ENCODE measurements at places on chromosomes 5 and 9. TPM values are rescaled to one million over a fixed set of nuclear protein-coding genes. Genes with fewer than 3 reads are reported as not detected.

- DNase-seq = no peak
- no peak overlapping the region for H3K27ac ChIP-seq
- H3K4me1 ChIP-seq = peaks cover 3% of the 10 kb centered on the region
- no peak overlapping the region for H3K4me3 ChIP-seq
Measured at GRCh38 chr5:1227667-1228066, 2.5 kb downstream of the SLC6A18 start.

DNA sequence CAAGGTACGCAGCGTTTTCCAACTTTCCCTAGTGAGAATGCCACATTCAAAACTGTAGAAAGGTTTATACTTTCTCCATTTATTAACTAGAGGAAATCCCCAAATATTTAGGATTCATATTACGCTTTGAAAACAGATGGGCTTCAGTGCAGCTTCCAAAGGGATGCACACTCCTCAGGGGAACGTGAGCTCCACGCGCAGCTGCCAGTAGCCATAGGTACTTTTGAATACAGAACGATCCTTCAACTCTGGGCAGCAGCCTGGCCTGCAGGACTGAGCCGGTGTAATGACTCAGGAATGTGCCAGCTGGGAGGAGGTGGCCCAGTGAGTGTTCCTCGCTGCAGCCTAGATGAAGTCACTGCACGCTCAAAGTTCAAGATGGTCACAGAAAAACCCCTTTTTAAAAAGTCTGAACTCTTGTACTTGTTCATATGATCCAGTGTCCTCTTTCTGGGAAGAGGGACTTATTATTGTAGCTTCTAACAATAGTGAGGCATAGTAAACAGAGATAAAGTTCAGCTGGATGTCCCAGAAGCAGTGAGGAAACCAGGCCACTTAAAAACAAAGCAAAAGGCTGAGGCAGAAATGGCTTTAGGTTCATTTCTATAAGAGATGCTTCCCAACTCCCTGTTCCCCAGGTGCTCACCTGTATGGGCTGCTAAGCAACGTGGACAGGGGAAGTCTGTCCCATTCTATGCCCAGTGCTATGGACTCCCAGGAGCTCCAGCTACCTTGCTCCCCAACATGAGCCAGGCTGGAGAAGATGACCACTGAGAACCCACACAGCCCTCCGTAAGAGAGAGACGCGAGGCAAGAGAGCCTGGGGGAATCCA is 130.0 kb downstream of the LHFPL2 start:
- H3K27ac ChIP-seq = no peak overlapping the region
- DNase-seq = no peak
- H3K4me1 ChIP-seq = peaks cover 24% of the 10 kb centered on the region
- no peak overlapping the region for H3K4me3 ChIP-seq
- H3K27me3 ChIP-seq = no peaks in the 10 kb centered on the region

- no peaks in the 10 kb centered on the region for H3K27me3 ChIP-seq
- no peak for DNase-seq
- H3K27ac ChIP-seq = no peak overlapping the region
- H3K36me3 ChIP-seq = no peaks in the 10 kb centered on the region
- H3K4me1 ChIP-seq = no peaks in the 10 kb centered on the region
Measured at GRCh38 chr9:99040911-99041582, 63.9 kb upstream of the TGFBR1 start.

GRCh38 chr5:116626945-116627679 is 52.5 kb upstream of the SEMA6A start:
- no peak overlapping the region for H3K4me3 ChIP-seq
- H3K4me1 ChIP-seq = no peaks in the 10 kb centered on the region
- H3K27ac ChIP-seq = no peak overlapping the region
- DNase-seq = no peak

DNA sequence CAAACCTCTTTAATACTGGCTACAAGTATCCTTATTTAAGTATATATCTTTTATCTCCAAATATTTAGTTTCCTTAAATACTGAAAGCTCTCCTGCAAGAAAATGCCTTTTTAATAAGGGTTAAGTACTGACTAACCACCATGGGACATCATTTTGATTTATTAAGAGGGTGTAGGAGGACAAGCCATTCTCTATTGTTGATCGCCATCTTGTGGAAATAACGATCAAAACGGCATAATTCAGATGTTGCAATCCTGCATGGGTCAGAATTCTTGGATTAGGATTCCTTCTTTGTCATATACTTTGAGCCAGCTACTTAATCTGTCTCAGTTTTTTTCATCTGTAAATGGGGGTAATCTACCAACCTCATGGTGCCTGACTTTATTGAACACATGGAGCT is 28.7 kb upstream of the C5orf46 start:
- H3K4me3 ChIP-seq = no peak overlapping the region
- peak; percentile 39 for DNase-seq
- no peak overlapping the region for H3K27ac ChIP-seq

DNA sequence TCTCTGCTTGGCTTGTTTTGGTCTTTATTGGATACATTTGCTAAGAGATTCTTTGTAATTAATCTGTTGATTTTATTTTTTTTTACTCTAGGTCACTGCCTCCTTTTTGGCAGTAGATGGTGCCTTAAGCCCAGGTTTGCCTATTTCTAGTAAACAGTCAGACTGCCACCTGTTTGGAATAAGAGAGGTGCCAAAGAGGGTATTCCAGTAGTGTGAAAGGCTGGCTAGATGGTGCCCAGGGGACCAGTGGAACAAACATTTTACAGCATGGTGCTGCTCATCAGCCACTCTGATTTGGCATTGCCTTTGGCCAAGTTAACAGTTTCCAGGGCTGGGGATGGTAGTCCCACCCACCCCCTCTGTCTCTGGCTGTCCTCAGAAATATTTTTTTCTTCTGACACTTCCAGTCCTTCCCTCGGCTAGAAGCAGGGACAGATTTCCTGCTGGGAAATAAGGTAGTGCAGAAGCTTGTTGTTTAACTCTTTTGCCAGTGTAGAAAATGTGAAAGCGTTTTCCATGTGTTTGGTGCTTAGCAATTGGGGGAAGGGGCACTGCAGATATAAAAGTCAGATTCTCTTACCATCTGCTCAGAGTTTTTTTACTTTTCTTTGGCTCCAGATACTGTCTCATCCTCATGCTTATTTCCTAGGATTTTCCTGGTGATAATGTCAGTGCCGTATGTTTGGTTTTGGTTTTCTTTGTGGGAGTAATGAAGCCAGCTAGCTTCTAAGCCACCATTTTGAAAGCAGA is 36.6 kb upstream of the FBXL7 start:
- H3K27me3 ChIP-seq = no peaks in the 10 kb centered on the region
- H3K4me3 ChIP-seq = no peak overlapping the region
- H3K27ac ChIP-seq = no peak overlapping the region
- no peak for DNase-seq
- H3K36me3 ChIP-seq = no peaks in the 10 kb centered on the region
- no peaks in the 10 kb centered on the region for H3K4me1 ChIP-seq

- no peak for DNase-seq
- peaks cover 68% of the 10 kb centered on the region for H3K27me3 ChIP-seq
- no peaks in the 10 kb centered on the region for H3K36me3 ChIP-seq
- H3K27ac ChIP-seq = no peak overlapping the region
Measured at GRCh38 chr9:86943201-86944113, 3.8 kb downstream of the GAS1 start.

GRCh38 chr9:35272989-35273388 is 111.2 kb downstream of the UNC13B start:
- H3K27ac ChIP-seq = no peak overlapping the region
- no peaks in the 10 kb centered on the region for H3K36me3 ChIP-seq
- no peaks in the 10 kb centered on the region for H3K27me3 ChIP-seq
- no peaks in the 10 kb centered on the region for H3K4me1 ChIP-seq

GRCh38 chr5:87404359-87404758 is 8.4 kb downstream of the CCNH start:
- H3K27me3 ChIP-seq = no peaks in the 10 kb centered on the region
- no peak for DNase-seq
- peaks cover 85% of the 10 kb centered on the region for H3K36me3 ChIP-seq
- H3K4me1 ChIP-seq = no peaks in the 10 kb centered on the region
- H3K4me3 ChIP-seq = no peak overlapping the region
- no peak overlapping the region for H3K27ac ChIP-seq

- no peak for DNase-seq
- H3K36me3 ChIP-seq = no peaks in the 10 kb centered on the region
- H3K27ac ChIP-seq = no peak overlapping the region
- no peaks in the 10 kb centered on the region for H3K27me3 ChIP-seq
- H3K4me3 ChIP-seq = no peak overlapping the region
Measured at GRCh38 chr5:100901821-100902341, 1.2 kb downstream of the ST8SIA4 start.

GRCh38 chr5:51860532-51861018 is 477.3 kb downstream of the ISL1 start:
- H3K36me3 ChIP-seq = no peaks in the 10 kb centered on the region
- no peak overlapping the region for H3K27ac ChIP-seq
- H3K4me1 ChIP-seq = 0 out of 2 replicates have a peak, but pooled peaks cover 3% of the 10 kb centered on the region
- no peak overlapping the region for H3K4me3 ChIP-seq
- H3K27me3 ChIP-seq = no peaks in the 10 kb centered on the region

GRCh38 chr5:117859176-117859575 is 1129.2 kb downstream of the DTWD2 start:
- no peak overlapping the region for H3K27ac ChIP-seq
- no peak overlapping the region for H3K4me3 ChIP-seq
- DNase-seq = no peak
- no peaks in the 10 kb centered on the region for H3K4me1 ChIP-seq
- no peaks in the 10 kb centered on the region for H3K36me3 ChIP-seq
- H3K27me3 ChIP-seq = no peaks in the 10 kb centered on the region

PCSK1 gene
- not detected for total RNA-seq

EPB41L4A gene
- 2.8 TPM for total RNA-seq

All from HCT116 (cell line).